ENCODE measurements at places on chromosomes 16 and 17.

DNA sequence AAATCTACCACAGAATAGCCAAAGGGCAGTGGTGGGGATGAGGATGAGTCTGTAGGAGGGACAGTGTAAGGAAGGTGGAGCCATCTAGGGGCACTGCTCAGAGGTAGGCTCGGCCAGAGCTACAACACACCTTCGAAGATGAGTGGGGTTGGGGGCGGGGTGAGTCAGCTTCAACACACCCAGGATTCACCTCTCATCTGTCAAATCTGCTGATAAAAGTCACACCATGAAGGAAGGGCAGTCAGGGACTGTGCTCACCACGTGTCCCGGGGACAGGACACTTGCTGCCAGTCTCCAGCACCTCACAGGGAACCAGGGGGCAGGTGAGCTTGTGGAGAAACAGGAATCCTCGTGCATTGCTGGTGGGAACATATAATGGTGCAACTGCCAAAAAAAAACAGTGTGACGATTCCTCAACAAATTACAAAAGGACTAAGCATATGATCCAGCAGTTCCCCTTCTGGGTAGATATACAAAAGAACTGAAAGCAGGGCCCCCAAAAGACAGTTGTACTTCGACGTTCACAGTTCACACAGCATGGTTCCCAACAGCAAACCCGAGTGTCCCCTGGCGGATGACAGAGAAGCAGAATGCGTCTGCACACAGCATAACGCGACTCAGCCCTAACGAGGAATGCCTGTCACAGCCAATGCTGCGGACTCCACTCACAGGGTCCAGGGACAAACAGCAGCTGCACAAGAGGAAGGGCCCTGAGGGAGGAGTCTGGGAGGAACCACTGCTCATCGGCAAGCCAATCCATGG lies 133.1 kb downstream of the ANKRD11 start:
- peak; percentile 83 for DNase-seq

DNA sequence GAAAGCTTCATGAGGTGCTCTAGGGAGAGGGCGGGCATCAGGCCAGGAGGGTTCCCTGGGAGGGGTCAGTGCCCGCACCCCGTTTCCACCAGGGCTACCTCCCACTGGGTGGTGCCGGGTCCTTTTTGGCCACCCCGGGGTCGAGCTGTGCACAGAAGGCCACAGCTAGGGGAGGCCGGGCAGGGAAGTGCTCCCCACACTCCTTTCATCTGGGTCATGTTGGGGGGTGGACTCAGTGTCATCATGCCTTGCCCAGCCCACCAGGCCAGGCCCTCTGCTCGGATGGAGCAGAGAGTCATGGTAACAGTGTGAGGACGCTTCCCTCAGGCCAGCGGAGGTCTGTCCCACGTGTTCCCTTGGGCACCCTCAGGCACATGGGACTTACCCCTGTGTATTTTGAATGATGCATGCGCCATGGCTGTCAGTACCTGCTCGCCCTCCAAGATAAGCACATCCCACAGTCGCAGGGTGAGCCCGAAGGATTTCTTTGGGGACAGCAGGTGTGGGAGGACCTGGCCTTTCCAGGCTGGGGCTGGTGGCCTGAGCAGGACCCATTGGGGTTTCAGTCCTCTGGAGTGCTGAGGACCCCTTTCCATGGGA lies 46.4 kb downstream of the TNFRSF13B start:
- DNase-seq, result peak; percentile 39

- DNase-seq, result no peak
These were observed 77.6 kb downstream of the NXN start for GRCh38 chr17:901964-902363.

DNA sequence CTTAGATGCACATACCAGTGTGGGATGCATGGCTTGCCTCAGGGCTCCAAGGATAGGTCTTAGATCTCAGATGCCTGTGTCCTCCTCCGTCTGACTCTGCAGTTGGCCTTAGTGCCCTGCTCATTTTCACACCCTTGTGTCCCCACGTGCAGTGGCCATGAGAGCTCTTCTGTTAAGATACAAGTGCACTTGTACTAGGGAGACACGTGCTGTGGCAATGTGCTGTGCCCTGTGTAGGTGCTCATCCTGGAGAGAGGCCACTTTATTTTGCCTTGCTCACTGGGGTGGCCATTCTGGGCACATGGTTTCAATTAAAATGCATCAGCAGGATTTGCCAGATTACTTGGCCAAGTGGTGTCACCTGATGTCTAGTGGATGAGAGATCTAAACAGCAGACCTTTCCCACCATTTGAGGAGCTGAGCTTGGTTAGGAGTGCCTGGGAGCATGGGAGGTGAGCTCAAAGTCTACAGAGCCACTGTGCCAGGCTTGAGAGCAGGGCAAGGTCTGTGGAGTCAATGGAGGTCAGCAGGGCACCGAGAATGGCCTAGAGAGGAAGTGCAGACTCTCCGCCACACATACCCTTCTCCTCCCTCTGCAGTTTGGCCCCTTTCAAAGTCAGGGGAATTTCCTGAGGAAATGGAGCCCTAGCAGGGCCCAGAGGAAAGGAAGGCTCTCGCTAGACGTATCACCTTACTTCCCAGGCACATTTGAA lies 25.2 kb upstream of the SMPD3 start:
- no peak for DNase-seq

- peak; percentile 92 for DNase-seq
These were observed 14.2 kb upstream of the SLC38A10 start for GRCh38 chr17:81309140-81309858.

DNA sequence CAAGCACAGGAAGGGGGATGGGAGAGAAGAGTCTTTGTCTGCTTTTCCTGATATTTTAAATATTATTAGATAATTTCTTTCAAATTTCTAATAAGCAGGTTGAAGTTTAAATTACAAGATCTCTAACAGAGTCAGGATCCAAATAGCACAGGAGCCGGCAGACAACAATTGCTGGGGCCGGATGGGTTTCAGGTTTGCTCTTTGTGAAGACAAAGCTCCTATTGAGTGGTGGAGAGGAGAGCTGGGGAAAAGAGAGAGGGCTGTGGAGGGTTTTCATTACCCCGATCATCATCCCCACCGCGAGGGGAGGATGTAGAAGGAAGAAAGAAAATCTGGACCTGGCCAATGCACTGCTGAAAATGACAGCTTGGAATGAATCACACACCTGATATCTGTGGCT lies 197.3 kb downstream of the SOX9 start:
- DNase-seq, result no peak

- DNase-seq, result peak; percentile 77
These were observed 30.3 kb downstream of the CHD9NB start for GRCh38 chr16:53022374-53022773.
